ENCODE measurements at places on chromosomes 2 and 18.

GRCh38 chr18:76359909-76360308, 135.1 kb downstream of the ZNF516 start:
- DNase-seq: no peak

- DNase-seq: no peak
These were observed 44.6 kb upstream of the GCG start for GRCh38 chr2:162196638-162197037.

- no peak for DNase-seq
These were observed 171.8 kb downstream of the CDH2 start for GRCh38 chr18:28005164-28005563.

DNA sequence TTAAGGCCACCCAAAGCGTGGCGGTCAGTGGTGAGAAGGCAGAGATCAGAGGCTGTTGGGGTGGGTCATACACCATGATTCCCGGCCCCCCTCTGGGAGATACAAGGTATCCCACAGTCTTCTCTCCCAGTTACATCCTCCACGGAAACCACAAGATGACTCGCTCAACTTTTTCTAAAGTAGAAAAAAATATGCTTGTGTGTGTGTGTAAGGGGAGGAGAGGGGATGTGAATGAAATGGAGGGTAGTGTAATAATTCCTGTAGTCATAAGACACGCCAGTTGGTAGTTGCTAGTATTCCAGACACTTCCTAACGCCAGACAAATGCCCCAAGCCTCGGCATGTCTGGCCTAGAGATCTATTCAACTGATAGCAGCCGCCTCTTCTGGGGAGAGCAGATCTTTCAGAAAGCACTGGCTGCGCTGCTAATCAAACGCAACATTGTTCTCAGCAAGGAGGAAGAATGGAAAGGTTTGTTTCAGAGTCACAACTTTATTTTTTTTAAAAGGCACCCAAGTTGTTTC, 143.5 kb downstream of the TGIF1 start:
- peak; percentile 89 for DNase-seq

DNA sequence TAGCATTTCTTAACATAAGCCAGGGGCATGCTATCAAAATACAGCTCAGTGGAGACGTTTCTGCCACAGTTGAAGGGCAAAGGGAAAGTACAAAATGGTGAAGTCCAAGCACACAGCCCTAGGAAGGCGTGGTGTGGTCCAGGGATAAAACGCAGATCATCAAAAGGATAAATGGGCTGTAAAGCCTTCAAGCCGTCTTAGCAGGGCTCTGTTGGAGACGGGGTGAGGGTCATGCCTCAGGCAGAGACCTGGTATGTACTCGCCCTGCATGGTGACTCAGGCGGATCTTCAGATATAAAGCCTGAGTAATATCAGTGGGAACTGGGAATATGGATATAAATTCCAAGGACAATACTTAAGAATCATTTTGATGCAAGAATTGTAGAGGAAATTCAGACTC, 61.2 kb downstream of the NGEF start:
- no peak for DNase-seq

DNA sequence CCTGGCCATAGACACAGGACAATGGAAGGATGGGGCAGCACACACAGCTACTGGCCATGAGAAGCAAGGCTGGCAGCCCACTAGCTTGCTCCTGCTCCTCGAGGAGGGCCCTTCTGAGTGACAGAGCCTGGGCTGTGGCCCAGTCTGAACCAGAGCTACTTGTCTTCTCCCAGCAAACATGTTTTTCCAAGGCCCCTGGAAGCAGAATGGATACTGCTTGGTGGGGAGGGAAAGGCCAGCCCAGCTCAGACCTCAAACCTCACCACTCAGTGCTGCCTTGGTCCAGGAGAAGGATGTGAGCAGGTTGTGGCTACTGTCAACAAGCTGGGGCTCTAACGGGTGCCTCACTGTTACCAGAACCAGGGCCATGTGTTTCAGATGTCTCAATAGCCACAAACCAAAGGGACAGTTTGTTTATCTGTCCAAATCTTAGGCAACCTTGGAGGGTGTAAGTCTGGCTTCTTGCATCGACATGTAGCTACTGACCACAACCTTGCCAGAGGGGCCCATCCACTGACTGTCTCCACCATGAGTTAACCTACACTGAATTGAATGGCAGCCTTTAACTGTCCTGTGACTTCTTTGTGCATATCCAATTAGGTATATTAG, 98.6 kb downstream of the TGFA start:
- DNase-seq: no peak

GRCh38 chr2:165889158-165889557, 64.4 kb downstream of the TTC21B start:
- no peak for DNase-seq

GRCh38 chr2:158024288-158024898, 77.3 kb upstream of the UPP2 start:
- DNase-seq: peak; percentile 57

GRCh38 chr2:35416391-35417140, 939.0 kb upstream of the CRIM1 start:
- DNase-seq: no peak

GRCh38 chr2:80852079-80852807, 547.7 kb upstream of the LRRTM1 start:
- DNase-seq: no peak

- DNase-seq: peak; percentile 26
These were observed 139.6 kb downstream of the TRABD2A start for GRCh38 chr2:84741182-84741822.

DNA sequence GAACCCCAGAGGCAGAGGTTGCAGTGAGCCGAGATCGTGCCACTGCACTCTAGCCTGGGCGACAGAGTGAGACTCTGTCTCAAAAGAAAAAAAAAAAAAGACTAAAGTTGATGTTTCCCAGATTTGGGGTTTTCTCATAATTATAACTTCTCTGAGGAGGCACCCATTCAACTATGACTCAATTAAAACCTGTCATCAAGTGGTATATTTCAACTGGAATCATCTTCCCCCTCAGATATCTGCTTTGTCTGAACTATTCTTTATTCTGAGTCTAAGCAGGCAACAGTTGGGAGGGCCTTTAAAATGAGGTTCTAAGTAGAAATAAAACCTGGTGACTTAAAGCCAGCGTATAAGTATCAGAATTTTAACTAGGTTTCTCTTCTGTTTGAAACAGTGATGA, 88.5 kb downstream of the PTRHD1 start:
- DNase-seq: no peak

GRCh38 chr2:126890551-126891450, 7.9 kb upstream of the TEX51 start:
- no peak for DNase-seq

- peak; percentile 30 for DNase-seq
These were observed 316 bp downstream of the FKBP7 start for GRCh38 chr2:178478130-178478438.

DNA sequence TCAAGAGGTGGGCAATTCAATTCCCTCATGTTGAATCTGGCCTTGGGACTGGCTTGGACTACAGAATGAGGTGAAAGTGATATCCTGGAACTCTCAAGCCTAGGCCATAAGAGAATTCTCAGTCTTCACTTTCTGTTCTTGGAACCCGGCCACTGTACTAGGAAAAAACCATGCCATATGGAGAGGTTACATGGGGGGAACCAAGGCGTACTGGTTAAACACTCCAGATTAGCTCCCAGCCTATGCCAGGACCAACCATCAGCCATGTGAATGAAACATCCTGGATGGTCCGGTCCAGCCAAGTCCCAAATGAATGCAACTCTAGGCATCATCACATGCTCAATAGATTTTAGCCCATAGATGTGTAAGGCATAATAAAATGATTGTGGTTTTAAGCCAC, 56.4 kb downstream of the ZNF385B start:
- no peak for DNase-seq

DNA sequence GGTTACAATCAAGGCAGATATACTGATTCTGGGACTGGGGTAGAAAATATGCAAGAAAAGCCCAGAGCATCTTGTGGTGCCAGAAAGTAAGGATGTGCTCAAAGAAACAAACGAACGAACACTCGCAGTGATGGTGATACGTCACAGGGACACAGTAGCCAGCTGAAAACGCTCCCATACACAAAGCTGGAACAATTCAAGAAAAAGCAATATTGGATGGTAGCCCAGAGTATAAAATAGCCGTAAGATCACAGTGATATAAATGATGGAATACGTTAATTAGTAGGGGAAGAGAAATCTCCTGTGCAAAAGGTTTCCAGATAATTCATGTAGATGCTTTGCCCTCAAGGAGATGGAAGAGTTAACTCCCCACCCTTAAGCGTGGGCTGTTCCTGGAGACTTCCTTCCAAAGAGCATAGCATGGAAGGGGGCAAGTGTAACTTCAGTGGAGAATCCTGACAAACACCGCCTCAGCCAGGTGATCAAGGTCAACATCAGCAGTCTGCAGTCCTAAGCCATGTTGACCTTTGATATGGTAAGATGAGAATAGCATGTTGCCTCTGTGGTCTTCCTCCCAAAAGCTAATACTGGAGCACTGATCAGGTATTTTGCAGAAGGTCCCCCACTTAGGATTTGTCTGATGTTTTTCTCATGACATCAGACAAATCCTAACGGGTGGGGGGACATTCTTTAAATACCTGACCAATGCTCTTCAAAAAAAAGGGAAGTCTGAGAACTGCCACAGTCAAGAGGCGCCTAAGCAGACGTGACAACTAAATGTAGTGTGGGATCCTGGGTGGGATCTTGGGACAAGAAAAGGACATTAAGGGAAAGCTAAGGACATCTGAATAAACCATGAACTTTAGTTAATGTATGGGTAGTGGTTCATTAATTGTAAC, 99.0 kb downstream of the NCK2 start:
- DNase-seq: no peak

GRCh38 chr2:205848601-205849000, 166.3 kb downstream of the NRP2 start:
- DNase-seq: peak; percentile 30

- no peak for DNase-seq
These were observed 67.7 kb upstream of the ITGA4 start for GRCh38 chr2:181389524-181389923.

GRCh38 chr2:20496076-20496872, 49.4 kb downstream of the RHOB start:
- DNase-seq: peak; percentile 61

GRCh38 chr2:12262681-12263436, 453.9 kb upstream of the TRIB2 start:
- peak; percentile 71 for DNase-seq

DNA sequence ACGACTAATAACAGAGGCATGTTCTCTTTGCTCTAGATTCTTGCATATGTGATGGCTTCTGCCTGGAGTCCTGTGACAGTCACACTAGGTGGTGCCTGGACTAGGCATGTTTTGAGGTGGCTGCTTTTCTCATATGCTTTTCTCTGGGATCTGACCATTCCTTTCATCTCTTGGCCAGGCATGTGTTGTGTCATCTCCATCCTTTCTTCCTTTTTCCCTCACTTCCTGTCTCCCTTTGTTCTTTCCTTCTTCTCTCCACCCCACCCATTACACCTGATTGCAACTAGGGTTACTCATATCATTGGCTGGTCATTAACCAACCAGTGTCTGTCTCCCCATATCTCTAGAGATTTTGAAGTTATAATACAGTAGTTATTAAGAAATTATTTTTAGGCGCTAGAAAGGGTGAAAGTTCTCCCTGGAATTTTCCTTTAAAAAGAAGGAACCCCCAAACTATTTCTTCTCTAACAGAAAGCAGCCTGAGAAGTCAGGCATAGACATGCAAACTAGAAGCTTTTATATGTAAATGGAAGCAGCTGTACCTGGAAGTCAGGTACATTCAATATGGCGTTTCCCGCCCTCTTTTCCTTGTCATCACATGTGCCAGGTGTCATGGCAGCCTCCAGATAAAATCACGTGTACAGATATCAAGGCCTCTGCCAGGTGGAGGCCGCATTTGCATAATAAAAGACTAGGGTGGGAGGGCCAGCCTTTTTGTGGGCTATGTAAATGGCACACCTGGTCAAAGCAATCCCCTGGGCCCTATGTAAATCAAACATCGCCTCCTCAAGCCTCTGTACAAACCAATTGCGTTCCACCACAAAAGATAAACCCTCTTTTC, 220.4 kb upstream of the MEX3C start:
- no peak for DNase-seq

DNA sequence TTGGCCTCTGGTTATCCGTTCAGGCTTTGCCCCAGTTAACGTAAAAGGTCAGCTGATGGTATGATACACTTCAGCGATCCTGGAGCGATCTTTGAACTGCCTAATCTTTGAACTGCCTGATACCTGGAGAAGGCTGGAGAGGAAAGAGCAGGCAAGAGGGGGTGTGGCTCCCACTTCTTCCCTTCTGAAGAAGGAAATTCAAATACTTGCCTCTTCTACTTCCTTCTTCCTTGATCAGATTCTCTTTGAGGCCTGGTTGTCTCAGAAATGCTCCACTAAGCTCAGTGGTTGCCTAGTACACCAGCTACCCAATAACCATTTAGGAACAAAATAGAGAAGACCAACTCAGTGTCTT, 619 bp downstream of the GALM start:
- no peak for DNase-seq

- DNase-seq: no peak
These were observed 1392.1 kb upstream of the CELF4 start for GRCh38 chr18:38957736-38958135.

DNA sequence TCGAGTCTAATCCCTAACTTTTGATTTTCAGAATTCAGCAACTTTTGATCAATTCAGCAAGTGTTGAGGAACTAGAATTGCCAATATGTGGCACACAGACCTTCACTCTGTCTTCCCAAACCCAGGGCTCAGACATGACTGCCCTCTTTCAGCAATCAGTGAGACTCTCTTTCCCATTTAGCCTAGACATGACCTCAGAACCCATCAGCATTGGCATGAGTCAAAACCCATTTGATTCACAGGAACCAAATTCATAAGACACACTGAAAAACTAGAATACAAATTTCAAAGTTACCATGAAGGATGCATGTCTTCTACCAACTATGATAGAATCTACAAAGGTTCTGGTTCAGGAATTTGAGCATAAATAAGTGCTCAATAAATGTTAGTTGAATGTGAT, 113.6 kb upstream of the MAP3K20 start:
- DNase-seq: no peak

- DNase-seq: no peak
These were observed 1.6 kb upstream of the CEP192 start for GRCh38 chr18:12989397-12990122.

GRCh38 chr2:1584051-1584531, 160.2 kb downstream of the PXDN start:
- DNase-seq: no peak

GRCh38 chr2:101089419-101089818, 61.8 kb downstream of the TBC1D8 start:
- no peak for DNase-seq

DNA sequence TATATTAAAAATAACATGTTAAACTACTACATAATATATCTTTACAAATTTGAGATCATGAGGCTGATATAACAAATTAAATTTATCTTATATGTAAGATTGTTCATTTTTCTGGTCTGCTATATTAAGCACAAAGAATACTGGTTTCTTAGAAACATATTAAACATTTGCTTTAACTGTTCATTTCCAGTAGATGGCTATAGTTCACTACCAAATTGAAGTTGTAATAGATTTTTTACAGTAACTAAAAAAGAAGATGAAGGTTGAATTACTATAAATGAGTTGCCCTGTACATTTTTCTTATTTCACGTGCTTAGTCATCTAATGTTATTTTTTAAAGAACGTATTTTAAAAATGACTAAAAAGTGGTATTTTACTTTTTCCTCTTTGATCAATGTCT, 57.0 kb downstream of the ZNF407 start:
- DNase-seq: peak; percentile 61

All from cardiac fibroblast (primary cell).